ENCODE measurements at places on chromosomes 1 and 21.

GRCh38 chr21:38838598-38839327 lies 33.0 kb downstream of the ETS2 start:
- no peak for DNase-seq

- no peak for DNase-seq
These were observed 50.8 kb upstream of the BOLA1 start for GRCh38 chr1:149848340-149849110.

DNA sequence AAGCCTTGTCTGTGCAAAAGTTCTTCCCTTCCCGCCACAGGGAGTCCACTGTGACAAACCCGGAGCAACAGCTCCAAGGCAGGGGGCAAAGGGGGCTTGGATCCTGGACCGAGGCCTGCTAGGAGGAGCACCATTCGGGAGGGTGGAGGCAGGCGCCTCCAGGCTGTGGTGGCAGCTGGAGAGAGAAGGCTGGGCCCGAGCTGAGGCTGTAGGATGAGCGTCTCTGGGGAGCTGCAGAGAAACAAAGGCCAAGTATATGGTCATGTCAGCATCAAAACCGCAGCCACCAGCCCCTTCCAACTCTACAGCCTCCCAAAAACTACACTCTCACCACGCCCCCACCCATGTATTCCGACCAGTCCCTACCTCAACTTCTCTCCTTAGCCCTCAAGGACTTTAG lies 579 bp downstream of the SH3BP5L start:
- DNase-seq, result no peak

DNA sequence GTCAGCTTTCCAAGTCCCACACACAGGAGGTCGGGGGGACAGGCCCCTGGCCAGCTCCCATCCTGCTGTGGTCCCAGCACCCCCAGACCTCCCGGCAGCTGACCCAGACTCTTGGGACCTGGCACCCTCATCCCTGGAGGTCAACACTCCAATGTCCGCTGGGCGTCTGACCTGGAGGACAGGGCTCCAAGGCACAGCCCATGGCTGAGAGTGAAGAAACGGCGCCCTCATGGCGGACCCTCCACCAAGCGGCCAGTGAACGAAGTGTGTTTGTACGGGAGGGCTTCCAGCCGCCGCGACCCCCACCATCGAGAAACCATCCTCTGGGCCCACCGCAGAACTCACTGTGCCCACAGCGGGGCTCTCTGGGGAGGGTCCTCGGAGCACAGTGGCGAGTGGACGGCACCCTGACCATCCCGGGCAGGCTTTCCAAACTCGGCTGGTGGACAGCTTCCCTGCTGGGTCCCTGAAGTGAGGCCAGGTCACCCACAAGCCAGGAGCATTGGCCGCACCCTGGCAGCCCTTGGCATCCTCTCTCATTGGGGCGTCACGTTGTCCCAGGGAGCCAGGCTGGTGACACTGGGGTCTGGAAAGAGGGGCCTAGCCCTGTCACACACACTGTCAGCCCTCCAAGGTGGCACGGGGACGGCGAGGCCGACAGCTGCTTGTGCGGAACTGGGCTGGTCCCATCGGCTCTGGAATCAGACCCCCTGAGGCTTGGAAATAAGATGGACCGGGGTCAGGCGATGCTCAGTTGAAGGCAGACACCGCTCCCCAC lies 47.8 kb upstream of the COL6A2 start:
- no peak for DNase-seq

DNA sequence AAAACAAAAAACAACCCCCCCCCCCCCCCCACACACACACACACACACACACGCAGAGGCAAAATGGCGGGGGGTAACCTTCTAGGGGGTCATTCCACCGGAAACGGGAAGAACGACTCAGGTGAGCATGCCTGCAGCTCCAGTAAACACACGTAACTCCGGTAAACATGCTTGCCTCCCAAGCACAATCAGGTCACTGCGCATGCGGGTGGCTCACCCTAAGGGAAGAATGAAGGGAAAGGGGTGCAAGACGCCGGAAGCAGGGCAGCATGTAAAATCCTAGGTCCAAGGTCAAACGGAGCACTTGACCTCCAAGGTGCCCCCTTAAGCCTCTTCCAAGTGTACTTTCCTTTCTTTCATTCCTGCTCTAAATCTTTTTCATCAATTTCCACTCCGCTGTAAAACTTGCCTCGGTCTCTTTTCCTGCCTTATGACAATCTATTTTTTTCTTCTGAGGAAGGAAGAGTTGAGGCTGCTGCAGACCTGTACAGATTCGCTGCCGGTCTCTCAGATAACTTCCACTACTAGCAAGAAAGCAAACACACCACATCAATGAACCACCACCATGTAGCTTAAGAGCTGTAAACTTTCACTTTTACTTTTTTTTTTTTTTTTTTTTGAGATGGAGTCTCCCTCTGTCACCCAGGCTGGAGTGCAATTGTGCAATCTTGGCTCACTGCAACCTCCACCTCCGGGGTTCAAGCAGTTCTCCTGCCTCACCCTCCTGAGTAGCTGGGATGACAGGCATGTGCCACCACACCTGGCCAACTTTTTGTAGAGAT lies 21.0 kb upstream of the CBR3 start:
- no peak for DNase-seq

- DNase-seq, result peak; percentile 67
These were observed 14.8 kb upstream of the NCMAP start for GRCh38 chr1:24540906-24541710.

GRCh38 chr1:22737374-22738068 lies 26.9 kb downstream of the EPHB2 start:
- no peak for DNase-seq

DNA sequence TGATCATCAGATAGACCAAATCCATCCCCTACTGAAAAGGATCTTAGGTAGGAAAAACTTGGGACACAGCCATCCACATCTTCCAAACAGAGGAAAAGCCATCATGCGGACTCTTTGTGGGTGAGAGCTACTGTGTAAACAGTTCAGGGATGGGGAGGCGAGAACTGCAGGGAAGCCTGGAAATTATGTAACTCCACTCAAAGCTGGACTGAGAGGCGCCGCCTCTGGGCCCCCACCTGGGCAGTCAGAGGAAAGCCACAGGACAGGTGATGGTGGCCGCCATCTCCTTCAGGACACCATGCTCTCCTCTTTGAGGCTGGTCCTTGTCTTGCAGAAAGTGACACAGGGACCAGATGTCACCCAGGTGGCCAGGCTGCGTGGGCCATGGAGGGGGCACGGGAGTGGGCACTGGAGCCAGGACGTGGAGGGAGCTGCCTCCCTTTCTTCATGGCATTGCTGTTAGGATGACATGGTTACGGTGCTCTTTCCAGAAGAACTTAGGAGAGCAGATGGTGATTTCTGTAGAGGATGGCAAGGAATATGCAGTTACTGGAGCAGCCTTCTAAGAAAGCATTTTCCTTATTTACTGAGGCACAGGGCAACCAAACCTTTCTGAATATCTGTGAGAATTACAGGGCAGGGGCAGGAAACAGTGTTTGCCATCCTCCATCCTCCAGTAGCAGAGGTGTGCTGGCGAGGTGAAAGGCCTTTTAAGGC lies 32.0 kb upstream of the TDRD10 start:
- no peak for DNase-seq

GRCh38 chr1:99369154-99369553 lies 104.9 kb downstream of the PLPPR4 start:
- DNase-seq, result no peak

- DNase-seq, result no peak
These were observed 4.3 kb downstream of the INAVA start for GRCh38 chr1:200899015-200899386.

GRCh38 chr1:156703741-156704140 lies 1.6 kb downstream of the CRABP2 start:
- no peak for DNase-seq

DNA sequence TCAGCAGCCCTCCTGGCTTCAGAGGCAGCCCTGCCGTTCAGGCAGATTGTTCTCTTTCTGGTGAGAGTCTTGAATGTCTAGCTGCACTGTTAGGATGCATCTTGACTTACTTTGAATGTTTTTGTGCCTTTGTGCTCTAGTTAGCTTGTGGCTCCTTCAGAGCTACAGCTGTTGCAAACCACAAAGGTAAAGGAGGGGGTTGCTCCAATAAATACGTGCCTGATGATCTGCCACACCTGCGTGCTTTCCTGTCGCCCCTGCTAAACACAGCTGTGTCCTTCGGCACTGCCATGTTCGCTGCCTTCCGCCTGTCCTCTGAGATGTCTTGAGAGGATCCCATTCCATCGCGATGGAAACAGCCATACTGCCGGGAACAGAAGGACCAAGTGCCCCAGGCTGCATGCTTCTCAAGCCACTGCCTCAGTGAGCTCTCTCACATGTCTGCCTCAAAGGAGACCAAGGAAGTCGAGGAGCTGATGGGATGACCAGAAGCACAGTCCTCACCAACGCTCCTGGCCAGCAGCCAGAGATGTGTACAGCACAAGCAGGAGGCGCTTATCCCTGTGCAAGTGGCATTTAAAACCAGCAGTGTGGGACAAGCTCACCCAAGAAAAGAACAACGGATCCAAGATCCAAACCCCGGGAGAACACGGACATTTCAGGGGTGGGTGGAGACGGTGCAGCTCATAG lies 12.0 kb upstream of the SMIM12 start:
- DNase-seq, result no peak

GRCh38 chr1:59596432-59596831 lies 218.3 kb upstream of the HOOK1 start:
- DNase-seq, result peak; percentile 48

DNA sequence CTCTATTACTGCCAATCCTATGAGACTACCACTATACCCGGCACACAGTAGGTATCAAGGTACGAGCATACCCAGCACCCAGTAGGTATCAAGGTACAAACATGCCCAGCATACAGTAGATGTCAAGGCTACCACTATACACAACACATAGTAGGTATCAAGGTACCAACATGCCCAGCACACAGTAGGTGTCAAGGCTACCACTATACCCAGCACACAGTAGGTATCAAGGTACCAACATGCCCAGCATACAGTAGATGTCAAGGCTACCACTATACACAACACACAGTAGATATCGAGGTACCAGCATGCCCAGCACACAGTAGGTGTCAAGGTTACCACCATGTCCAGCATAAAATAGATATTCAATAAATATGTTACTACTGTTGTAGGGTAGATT lies 98.4 kb downstream of the C1orf94 start:
- no peak for DNase-seq

- DNase-seq, result no peak
These were observed 79.6 kb upstream of the AK4 start for GRCh38 chr1:65068202-65069010.

DNA sequence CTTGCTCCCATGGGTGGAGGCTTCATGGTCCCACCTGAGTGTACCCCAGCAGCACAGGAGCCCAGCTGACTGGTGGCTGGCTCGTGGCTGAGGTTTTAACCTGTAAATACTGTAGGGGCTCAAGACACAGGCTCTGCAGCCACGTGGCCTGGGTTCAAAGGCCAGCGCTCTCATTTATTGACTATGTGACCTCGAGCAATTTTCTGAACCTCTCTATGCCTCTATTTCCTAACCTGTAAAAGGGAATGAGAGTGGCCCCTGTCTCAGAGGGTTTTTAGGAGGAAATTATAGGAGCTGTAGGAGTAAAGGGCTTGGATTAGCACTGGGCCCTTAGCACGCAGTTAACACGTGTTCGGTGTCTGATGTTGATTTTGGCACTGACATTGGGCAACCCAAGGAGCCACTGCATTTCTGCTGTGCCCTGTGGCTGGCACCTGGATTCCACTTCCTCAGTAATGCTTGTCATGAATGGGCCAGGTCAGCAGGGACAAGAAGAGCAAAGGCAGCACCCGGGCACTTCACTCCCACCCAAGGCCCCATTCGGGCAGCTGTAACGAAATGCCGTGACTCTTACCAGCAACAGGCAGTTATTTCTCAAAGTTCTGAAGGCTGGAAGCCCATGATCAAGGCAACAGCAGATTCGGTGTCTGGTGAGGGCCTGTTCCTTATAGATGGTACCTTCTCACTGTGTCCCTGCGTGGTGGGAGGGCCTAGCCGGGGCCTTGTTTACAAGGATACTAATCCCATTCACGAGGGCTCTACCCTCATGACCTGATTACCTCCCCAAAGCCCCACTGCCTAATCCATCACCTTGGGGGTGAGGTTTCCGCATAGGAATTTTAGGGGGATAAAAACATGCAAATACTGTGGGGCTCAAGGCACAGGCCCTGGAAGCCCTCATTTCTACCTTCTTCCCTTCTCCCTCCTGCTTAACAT lies 25.2 kb downstream of the ARHGEF10L start:
- no peak for DNase-seq

DNA sequence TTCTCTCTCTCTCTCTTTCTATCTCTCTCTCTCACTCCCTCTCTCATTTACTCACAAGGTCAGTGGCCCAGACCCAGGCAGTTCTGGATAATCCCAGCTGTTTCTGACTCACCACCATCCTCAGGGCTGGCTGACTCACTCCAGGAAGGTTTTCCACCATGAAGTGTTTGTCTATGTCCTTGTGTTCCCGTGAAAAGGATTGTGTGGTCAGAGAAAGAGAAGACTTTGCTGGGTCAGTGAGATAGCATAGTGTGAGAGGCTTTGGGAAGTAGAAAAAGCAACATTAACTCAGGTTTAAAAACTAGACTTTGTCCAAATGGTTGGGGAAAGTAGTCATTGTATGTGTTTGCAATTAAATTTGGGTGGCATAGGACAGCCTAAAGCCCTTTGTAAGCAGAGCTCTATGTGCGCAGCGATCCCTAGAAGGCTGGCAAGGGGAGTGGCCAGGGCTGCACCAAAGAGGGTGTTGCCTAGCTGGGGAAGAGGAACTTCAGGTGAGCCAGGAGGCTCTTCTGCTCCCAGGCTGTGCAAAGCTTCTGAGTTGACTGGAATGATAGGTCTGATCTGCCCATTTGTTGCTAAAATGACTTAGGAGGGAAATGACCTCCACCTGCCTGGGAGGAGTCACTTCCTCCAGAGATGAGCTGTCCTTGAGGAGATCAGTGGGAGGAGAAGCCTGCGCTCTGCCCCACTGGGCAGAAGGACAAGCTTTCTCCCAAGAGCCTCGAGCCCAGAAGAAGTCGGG lies 4.9 kb upstream of the CAPN2 start:
- DNase-seq, result peak; percentile 84

- peak; percentile 88 for DNase-seq
These were observed 74.2 kb downstream of the PTPN14 start for GRCh38 chr1:214476986-214477870.

GRCh38 chr1:160877221-160877620 lies 7.8 kb downstream of the ITLN1 start:
- DNase-seq, result no peak

- no peak for DNase-seq
These were observed 19.8 kb downstream of the DBT start for GRCh38 chr1:100229681-100230443.

GRCh38 chr1:245837718-245838117 lies 669.4 kb downstream of the SMYD3 start:
- peak; percentile 65 for DNase-seq
